ENCODE measurements at places on chromosomes 1 and 21.
A peak's percentile ranks its signal among the peaks of the same experiment; 100 is the strongest.

- no peak for DNase-seq
Observed at GRCh38 chr1:60622486-60622885, 459.9 kb upstream of the NFIA start.

GRCh38 chr1:70812442-70813109 lies 235.0 kb downstream of the PTGER3 start:
- DNase-seq, result no peak

DNA sequence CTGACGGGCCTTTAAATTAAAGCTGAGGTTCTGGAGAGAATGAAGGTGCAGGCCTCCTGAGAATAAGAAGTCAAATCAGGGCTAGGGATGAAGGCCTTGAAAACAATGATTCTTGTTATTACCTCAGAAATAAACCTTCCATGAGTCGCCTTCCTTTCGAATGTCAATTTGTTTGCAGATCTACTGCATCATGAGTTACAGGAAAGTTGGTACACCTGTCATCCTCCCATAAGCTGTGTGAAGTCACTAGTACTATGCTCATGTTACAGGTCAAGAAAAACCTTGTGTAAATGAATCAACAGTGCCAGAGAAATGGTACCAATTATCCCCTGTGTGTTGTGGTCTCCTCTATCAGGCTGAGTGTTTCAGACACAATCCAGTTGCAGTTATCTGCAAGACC lies 281.2 kb upstream of the PLXNA2 start:
- no peak for DNase-seq

- no peak for DNase-seq
Observed at GRCh38 chr1:168520832-168521231, 23.0 kb downstream of the XCL2 start.

DNA sequence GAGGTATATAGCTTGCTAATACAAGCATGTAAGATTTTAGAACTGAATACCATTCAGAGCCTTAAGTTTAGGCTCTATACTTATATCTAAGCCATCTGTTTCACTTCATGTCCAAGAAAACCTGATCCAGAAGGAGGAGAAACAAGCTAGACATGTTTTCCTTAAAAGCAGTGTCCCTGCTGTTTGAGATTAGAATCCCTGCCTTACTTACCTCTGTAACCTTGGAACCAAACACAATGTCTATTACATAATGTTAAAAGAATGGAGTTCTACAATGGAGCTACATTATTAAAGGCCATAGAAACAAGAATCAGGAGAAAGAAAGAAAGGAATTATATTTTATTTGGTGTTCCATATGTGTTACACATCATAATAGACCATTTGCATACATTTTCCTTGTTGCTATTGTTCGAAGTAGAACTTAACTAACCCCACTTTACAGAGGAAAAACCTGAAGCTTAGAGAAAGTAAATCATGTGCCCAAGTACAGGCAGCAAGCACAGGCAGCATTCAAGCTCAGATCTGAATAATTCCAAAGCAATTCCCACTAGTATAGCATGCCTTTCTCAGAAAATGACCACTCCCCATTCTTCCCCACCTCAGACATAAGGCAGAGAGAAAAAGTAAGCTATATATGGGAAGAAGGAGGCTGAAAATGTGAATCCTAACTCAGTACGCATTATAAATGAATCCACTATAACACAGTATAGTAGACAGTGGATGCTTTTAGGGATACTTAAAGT lies 380.1 kb upstream of the SPAG17 start:
- DNase-seq, result no peak

GRCh38 chr1:28915031-28915895 lies 894 bp downstream of the EPB41 start:
- DNase-seq, result no peak

- no peak for DNase-seq
Observed at GRCh38 chr1:149884433-149885338, 14.7 kb upstream of the BOLA1 start.

DNA sequence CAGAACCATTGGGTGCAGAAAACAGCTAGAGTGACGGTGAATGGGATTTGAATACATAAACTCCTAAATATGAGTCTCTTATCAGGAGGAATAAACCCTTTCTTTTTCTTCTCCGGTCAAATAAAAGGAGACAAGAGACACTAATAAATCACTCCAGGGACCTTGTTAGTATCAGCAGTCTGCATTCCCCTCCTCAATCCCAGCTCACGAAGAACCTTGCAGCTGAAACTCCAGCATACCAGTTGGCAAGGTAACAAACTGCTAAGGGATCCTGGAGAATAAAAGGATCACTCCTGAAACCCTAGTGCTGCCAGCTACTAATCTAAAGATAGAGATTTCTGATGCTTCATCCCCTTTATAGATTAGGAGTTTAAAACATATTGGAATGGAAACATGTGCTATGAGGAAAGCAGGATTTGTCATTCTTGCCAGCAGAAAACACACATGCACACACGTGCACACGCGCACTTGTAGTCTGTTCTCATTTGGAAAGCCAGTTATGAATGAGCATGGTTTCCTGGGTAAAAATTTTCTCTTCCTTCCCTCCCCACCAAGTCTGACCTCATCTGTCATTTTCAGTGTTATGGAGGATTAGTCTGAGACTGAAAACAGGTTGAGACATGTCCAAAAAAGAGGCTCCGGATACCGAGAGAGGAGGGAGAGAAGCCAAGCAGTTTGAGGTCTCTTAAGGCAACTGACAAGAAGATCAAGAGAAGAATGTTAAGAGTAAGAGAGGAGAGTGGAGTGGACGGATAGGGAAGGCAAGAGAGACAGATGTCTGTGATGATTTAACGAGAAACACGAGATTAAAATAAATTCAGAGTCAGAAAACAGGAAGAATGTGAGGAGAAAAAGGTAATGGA lies 10.9 kb downstream of the IER5 start:
- no peak for DNase-seq

DNA sequence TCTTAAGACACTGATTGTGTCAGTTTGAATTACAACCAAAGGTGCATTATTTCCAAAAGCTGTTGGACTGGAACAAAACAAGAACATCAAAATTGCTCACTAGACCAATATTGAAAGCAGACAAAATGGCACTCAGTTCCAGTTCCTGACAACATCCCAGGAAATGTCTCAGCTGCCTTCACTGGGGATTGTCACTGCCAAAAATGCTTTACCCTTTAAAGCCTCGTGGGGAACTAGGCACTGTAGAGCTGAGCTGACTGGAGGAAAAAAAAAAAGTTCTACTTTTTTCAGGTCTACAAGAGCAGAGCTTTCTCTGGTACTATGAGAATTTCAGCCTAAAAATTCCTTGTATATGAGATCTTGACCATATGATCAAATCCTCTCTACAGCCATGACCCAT lies 21.9 kb downstream of the GPR52 start:
- no peak for DNase-seq

- no peak for DNase-seq
Observed at GRCh38 chr21:33047231-33047630, 21.5 kb downstream of the OLIG2 start.

DNA sequence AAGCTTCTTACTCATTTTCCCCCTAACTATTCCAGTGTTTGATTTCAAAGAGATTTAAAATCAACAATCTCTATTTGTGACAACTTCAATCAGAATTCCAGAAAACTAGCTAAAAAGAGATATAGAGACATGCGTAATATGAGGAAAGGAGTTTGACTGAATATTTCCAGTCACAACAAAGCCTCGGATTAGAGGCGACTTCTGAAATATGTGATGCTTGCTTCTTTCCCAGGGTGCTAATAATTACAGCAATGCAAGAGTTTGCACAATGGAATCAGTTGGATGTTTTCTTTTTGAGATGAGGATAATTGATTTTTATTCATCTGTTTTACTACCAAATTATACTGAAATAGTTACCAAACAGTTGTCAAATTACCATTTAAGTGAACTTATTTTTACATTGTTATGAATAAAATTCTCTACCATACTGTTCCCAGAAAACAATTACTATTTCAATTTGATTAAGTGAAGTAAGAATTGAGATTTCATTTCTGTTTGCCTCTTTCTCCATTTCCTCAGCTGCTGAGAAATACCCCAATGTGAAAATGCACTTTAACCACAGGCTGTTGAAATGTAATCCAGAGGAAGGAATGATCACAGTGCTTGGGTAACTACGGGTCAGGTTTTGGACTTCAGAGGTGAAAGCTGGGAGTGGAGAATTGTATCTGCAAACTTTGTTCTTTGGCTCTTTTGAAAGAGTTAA lies 28.1 kb downstream of the KMO start:
- DNase-seq, result no peak

- no peak for DNase-seq
Observed at GRCh38 chr1:46615735-46616134, 876 bp downstream of the MOB3C start.

GRCh38 chr1:53165408-53165961 lies 23.0 kb upstream of the SLC1A7 start:
- no peak for DNase-seq

GRCh38 chr1:37473431-37474045 lies 842 bp upstream of the ZC3H12A start:
- peak; percentile 47 for DNase-seq

DNA sequence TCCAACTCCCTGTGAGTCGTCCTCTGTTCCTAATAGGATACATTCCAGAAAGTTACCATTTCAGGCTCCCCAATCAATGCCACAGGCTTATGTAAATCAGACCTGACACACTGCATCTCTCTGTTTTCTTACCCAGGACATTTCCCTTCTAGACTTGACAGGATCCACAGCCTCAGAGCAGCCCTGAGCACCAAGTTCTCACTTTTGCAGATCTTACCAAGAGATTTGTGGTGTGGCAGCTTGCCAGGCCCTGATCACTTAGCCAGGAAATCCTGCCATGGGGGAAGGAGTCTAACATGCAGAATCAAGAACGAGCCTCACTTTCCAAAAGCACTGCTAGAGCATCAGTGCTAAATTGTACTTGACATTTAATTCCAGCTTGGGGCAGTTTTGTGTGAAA lies 202.9 kb downstream of the TBX15 start:
- DNase-seq, result no peak

- DNase-seq, result no peak
Observed at GRCh38 chr1:28195780-28196179, 19.3 kb upstream of the PTAFR start.
